Brain microvascular endothelial cell (primary cell): ENCODE measurements at places on chromosomes 13 and 19.
A peak's percentile ranks its signal among the peaks of the same experiment; 100 is the strongest.

DNA sequence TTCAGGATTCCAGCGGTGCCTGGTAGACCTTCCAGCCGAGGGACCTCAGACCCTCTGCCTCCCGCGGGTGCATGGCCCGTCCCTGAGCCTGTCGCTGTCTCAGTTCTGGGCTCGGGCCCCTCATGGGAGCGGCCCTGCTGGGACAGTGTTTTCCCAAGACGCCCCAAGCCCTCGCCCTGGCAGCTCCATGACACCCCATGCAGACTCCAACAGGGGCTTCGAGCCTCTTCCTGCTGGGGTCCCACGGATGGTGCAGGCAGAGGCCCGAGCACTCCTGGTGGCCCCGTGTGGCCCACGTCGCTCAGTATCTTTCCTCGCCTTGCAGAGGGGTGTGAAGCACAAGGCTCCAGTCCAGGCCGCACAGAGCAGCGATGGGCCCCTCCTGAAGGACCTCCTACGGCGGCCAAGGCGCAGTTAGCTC, 88.8 kb upstream of the MCF2L start:
- no peak for DNase-seq

- DNase-seq = no peak
These were observed 423.4 kb downstream of the RFC3 start for GRCh38 chr13:34241332-34241731.

DNA sequence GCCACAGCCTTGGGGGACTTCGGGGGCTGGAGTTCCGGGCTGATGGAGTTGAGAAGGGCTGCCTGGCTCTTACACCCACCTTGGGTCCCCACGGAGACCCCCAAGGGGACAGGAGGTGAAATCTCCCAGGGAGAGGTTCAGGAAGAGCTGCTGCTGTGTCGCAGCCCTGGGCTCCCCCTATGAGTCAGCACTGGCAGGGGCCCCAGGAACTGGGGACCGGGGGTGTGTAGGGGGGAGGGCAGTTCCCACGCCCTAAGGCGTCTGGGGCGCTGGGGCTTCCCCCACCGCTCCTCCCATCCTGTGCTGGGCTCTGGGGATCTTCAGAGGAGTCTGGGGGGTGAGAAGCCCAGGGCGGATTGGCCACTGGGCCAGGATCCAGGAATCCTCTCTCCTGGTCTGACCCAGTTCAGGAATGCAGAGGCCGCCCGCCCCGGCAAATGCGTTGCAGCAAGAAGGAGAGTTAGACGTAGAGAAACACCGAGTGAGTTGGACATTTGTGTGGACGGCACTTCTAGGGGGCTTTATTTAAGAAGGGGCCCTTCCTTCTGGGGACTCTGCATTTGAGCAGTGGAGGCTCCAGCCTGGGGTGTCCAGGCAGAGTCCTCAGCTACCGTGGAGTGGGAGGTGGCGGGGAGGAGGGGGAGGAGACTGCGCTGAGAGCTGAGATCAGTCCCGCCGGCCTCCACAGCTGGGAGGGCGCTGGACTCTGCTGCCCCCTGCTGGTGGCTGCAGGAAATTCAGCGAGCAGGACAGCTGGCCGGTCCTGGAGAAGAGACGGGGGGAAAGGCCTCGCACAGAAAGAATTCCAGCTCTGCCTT, 15.0 kb upstream of the NANOS3 start:
- DNase-seq = peak; percentile 89

- no peak for DNase-seq
These were observed 54.5 kb downstream of the SPTBN4 start for GRCh38 chr19:40521276-40521675.

DNA sequence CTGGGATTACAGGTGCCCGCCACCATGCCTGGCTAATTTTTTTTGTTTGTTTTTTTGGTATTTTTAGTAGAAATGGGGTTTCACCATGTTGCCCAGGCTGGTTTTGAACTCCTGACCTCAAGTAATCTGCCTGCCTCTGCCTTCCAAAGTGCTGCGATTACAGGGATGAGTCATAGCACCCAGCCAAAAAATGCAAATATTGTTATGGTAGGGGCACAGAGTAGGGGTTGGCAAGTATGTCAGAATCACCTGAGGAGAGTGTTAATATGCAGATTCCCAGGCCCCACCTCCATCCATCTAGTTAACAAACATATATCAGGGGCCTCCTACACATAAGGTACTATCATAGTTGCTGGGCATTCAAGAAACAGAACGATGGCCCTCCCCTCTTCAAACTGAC, 44.7 kb downstream of the VAV1 start:
- DNase-seq = no peak

- DNase-seq = peak; percentile 41
These were observed 107.5 kb downstream of the KLF12 start for GRCh38 chr13:74026753-74027152.

- DNase-seq = no peak
These were observed 14.7 kb downstream of the DGKH start for GRCh38 chr13:42063105-42063504.

GRCh38 chr13:109677206-109677605, 109.2 kb downstream of the IRS2 start:
- DNase-seq = no peak

GRCh38 chr19:13275016-13275722, 125.0 kb downstream of the IER2 start:
- DNase-seq = peak; percentile 54

DNA sequence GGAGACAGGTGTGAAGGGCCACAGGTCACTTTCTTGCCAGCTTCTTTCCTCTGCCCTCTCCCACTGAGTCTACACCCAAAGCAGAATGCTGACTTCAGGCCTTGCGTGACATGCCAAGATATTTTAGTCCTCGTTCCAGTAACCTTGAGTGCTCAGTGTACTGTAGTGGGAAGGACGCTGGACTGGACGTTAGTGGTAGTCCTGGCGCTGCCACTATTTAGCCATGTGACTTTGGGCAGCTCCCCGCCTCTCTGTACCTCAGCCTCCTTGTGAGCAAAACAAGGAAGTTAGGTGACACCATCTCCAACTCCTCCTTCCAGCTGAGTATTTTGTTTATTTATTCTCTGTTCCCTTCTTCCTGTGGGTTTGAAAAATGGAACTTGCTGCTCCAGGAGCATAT, 86.1 kb downstream of the FRY start:
- DNase-seq = no peak

DNA sequence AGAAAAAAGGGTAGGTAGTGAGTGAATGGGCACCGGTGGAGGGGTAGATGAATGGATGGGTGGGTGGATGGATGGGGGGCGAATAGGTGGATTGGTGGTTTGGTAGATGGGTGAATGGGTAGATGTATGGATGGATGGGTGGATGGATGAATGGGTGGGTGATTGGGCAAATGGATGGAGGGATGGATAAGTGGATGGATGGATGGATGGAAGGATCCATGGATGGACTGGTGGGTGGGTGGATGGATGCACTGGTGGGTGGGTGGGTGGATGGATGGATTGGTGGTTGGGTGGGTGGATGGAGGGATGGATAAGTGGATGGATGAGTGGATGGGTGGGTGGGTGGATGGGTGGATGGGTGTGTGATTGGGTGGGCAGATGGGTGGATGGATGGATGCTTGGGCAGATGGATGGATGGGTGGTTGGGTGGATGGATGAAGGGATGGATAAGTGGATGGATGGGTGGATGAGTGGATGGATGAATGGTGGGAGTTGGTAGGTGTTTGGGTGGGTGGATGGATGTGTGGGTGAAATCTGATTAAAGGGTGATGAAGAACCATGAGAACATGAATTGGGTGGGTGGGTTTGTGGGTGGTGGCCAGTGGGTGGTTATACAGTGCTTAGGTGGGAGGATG, 2.3 kb downstream of the ANKRD24 start:
- DNase-seq = no peak

DNA sequence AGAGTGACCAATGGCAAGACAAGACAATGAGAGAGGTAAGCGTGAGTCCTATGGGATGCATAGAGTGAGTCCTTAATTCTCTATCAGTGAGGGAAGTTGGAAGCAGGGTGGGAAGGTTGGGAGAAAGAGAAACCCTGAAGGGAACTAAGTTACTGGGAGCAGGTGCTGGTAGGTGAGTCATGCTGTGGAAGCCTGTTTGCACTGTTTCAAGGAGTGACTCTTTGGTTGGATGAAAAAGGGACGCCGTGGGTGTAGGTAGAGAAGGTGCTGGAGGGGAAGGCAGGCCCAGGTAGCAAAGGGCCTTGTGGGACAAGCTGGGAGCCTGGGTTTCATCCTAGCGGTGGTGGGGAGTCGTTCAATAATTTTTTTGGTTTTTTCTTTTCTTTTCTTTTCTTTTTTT, 21.9 kb downstream of the IGFL1 start:
- no peak for DNase-seq

DNA sequence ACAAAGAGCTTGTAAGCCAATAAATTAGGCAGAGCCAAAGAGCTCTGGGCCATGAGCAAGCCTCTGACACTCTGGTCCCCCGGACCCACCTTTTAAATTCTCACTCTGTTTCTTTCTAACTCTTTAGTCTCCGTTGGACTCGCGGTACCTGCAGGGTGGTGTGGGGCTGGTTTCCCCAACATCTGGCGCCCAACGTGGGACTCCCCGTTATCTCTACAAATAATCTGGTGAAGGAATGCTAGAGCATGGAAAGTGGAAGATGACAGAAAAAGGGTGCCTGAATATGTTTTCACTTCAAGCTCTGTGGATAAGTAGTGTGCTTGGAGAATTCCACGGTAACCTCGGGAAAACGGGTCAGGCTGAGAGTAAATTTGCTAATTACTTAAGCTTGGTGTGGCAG, 36.5 kb upstream of the CYP2B6 start:
- no peak for DNase-seq

- no peak for DNase-seq
These were observed 72.1 kb downstream of the KATNAL1 start for GRCh38 chr13:30235216-30235615.

DNA sequence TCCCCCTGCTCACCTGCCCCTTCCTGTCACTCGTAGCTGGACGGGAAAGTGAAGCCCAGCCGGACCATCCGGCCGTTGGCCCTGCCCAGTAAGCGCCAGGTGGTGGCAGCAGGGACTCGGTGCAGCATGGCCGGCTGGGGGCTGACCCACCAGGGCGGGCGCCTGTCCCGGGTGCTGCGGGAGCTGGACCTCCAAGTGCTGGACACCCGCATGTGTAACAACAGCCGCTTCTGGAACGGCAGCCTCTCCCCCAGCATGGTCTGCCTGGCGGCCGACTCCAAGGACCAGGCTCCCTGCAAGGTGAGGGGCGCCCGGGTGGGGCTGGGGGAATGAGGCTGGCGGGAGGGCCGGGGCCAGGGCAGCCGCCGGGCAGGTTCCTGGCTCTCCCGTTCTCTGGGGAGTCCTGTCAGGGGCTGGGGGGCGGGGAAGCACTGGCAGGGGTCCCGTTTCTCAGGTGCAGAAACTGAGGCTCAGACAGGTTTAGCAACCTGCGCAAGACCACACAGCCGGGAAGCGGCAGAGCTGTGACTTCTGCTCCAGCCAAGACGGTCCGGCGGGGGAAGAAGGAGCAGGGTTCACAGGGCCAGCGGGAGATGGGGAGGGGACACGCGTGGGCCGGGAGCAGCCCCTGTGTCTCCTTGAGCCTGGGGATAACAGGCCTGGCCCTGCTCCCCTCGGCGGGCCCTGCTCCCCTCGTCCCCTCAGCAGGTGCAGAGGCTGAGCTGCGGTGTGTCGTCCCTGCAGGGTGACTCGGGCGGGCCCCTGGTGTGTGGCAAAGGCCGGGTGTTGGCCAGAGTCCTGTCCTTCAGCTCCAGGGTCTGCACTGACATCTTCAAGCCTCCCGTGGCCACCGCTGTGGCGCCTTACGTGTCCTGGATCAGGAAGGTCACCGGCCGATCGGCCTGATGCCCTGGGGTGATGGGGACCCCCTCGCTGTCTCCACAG, 5.3 kb downstream of the GZMM start:
- no peak for DNase-seq

GRCh38 chr19:57675881-57676280, 5.9 kb upstream of the ZNF551 start:
- DNase-seq = no peak

DNA sequence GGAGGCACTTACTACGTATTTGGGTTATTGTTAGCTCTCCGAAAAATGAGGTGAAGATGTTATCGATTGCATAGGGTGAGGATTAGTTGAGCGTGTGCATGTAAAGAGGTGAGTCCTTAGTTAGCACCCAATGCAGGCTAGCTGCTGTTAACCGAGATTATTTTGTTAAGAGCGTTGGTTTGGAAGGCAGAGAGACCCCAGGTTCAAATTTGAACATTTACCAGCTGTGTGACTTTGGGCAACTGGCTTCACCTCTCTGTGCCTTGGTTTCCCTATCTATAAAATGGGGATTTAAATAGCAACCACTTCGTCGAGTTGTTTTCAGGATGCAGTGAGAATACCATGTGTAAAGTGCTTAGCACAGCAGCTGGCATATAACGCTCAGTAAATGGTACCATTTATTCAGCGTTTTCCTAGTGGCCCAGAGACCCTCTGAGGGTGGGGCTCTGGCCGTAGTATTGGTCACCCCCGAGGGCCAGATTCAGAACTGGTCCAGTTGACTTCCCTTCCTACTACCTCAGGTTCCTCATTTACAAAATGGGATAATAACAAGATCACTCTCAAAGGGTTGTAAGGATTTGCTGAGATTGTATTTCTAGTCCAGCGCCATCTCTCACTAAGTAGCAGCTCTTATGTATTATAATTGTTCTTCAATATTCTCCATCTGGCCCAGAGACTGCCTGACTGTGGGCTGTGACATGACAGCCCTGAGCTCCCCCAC, 887 bp downstream of the SIPA1L3 start:
- DNase-seq = no peak

DNA sequence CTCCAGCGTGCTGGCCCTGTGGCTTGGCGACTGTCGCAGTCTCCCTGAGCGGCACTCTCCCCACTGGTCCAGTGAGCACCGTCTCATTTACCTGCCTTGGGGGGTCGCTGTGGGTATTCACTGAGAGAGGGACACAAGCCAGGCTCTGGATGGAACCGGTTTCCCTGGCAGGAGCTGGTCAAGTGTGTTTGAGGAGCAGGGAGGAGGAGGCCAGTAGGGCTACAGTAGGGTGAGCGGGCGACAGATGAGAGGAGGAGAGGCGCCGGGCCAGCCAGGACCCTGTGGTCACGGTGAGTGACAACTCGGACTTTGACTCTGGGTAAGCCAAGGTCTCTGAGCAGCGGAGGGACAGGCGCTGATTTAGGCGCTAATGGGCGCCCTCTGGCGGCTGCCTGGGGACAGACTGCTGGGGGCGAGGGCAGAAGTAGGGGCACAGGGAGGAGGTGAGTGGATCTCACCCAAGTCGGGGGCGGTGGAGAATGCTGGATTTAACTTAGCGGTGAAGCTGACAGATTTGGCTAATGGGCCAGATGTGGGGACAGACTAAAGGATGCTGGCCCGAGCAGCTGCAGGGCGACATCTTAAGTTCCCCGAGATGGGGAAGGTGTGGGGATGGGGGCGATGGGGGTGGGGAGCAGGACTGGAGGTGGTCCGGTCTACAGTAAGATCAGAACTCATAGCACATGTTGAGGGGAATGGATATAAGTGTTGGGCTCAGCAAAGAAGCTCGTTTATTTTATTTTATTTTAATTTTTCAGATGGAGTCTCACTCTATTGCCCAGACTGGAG, 4.7 kb upstream of the PRMT1 start:
- peak; percentile 52 for DNase-seq

DNA sequence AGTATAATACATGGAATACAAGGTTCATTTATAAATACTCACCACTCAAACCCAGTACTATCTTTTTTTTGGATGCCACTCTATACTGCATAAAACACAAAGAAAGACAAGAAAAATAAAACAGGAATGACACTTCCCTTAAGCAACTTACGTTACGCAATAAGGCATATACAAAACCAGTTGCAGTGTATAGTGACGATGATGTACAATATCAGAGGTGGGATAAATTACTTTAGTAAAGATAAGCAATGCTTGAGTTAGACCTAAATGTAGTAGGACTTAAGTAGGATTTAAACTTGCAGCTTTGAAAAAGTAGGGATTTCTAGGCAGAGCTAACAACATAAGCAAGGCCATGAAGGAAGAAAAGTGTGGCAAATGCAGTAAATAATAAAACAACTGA, 374.9 kb downstream of the SPRY2 start:
- DNase-seq = no peak
